T-cell (primary cell): ENCODE measurements at places on chromosomes 5 and 9.

DNA sequence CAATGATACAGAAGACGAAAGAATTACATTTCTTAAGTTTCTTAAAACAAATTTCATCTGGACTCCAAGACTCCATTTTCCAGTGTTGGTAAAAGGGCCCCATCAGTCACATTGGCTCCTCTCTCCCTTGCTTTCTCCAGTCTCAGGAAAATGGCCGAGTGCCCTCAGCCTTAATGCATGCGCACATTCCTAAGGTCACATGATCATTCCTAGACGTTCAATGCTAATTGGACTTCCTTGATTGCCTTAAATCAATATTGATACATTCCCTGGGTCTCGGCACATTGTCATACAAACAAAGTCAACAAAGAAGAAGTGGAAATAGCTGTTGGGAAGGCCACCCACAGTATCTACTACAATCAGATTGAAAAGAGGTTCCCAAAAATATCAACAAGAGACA lies 413.6 kb upstream of the GRAMD2B start:
- DNase-seq, result no peak

DNA sequence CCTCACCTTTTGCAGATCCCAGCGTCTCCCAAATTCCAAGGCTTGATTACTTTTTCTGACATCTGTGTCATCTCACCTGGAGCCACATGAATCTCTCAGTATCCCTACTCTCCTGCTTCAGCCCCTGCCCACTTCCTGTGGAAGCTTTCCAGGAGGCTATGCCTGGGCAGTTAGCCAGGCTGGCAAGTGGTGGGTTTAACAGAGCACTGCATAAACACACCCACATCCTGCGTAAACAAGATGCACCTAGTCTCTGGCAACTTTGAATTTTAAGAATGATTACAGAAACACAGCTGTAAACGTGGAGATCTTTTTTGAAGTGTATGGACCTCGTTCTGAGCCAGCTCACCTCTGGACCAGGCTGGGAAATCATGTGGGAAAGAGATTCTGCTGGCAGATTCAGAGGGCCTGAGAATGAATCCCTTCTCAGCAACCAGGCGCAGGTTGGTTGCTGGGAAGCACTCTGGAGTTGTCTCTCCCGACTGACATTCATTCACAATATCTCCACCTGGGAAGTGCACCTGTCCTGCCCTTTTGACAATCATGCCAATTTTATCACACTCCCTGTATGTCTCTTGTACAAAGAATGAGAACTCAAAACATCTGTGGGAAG lies 55.7 kb upstream of the FANCC start:
- DNase-seq, result no peak

DNA sequence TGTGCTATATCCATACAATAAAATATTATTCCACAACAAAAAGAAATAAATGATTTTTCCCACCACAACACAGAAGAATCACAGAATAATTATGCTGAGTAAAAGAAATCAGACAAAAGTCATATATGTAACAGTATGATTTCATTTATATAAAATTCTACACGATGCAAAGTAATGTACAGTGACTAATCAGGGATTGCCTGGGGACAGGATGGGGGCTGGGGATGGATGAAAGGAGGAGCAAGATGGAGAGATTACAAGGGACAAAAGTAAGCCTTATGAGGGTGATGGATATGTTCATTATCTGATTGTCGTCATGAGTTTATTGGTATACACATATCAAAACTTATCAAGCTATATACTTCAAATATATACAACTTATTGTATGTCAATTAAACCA lies 154.0 kb downstream of the FBN2 start:
- DNase-seq, result no peak

GRCh38 chr9:114696814-114697544 lies 15.0 kb upstream of the TEX48 start:
- no peak for DNase-seq

DNA sequence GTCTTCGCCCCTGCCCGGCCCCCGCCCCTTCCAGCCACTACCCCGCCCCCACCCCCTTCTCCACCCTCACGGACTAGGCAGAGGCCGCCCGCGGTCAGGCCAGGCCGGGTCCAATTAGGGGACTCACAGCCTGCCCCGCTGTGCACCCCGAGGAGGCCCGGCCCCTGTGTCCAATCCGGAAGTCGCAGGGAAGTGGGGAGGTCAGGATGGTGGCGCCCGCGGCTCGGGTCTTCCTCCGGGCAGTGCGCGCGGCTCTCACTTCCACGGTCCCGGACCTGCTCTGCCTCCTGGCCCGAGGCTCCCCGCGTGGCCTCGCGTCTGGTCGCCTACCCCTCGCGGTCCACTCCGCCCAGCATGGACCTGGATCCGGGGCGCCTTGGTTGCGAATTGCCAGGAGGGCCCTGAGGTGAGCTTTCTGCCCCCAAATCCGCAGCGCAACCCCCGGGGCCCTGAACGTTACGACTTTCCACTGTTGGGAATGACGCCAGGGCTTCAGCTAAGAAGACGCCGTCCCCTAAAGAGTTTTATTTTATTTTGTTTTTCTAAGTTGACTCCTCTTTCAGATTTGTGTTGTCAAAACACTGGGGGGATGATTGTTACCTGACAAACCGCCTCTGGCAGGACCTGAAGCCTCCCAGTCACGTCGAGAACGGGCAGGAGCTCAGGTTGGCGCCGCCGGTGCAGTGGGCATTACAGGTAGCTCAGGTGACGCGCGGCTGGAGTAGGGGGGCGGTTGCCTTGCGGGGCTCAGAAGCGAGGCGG lies 763 bp upstream of the IRX2 start:
- no peak for DNase-seq

DNA sequence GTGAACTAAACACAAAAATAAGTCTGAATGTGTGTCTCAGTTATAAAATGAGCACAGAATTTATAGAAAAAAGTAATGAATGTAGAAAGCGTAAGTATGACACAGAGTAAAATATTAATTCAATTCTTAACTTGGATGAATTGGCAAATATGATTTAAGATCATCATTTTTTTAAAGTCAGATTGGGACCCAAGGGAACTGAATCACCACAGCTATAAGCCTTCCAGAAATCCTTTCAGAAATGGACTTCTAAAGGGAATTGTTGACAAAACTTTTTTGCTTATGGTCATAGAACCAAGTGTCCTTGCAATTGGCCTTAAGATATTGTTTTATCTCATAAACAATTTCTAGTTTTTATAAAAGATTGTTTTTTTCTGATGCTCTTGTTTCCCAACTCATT lies 495.1 kb upstream of the DAB2 start:
- DNase-seq, result no peak

GRCh38 chr5:80866371-80866770 lies 93.8 kb upstream of the RASGRF2 start:
- DNase-seq, result no peak

GRCh38 chr5:3105172-3105571 lies 353.7 kb upstream of the IRX2 start:
- no peak for DNase-seq

DNA sequence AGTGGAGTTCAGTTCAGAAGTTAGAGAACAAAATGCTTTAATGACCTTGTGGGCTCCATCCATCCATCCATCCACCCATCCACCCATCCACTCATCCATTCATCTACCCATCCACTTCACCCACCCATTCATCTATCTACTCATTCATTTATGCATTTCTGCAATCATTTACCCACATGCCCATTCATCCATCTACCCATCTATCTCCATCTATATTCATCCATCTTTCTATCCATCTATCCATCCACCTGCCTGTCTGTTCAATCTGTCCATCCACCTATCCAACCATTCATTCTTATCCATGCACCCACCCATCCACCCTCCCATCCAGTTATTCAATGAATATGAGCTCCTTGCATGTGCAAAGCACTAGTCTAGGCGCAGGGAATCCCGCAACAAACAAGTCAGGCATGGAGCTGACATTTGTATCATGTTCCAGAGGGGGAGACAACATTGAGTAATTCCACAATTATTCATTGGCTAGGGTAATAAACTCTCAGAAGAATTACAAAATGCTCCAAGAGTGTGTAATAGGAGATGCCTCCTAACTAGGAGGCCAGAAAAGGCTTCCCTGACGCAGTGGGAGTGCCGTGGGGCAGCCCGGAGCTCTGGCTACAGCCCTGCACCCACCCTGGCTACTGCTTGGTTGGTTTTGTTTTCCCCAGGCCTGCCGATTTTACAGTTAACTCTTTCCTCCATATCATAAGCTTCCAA lies 211.2 kb downstream of the NXNL2 start:
- no peak for DNase-seq

DNA sequence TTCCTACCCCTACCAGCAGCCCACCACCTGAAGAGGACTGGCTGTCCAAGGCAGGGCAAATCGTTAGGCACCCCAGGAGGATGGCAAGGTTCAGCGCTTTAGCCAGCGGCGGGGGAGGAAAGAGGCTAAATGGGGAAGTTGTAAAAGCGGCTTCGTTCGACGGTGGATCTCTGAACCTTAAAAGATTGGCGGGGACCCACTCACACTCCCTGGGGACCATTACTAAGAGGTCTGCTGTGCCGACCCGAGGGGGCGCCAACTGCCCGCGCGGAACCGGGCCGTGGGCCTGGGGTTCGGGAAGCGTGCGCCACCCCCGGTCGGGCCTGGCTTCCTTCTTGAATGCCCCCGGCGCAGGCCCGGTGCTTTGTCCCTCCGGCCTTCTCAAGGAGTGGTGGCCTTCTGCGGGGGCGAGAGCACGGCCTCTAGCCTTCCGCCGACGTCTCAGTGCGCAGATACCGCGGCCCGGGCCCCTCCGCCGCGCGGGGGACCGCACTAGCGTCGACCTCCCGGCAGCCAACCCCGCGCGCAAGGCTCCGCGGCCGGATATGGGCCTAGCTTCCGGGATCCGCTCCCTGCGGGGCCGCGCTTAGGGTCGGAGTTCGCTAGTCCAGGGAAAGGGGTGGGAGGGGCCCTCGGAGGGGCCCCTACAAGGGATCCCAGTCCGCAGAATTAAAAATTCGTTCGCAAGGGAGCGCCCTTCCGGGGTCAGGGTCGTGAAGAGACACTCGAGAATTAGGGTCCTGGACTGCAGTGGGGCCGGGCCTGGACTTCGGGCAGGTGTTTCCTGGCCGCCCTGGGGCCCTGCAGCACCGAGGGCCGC lies 10.5 kb downstream of the NR2F1-AS1 start:
- no peak for DNase-seq

- DNase-seq, result no peak
Measured at GRCh38 chr9:14723301-14723700, 768 bp upstream of the CER1 start.

- peak; percentile 56 for DNase-seq
Measured at GRCh38 chr5:142109331-142110045, 909 bp downstream of the NDFIP1 start.

DNA sequence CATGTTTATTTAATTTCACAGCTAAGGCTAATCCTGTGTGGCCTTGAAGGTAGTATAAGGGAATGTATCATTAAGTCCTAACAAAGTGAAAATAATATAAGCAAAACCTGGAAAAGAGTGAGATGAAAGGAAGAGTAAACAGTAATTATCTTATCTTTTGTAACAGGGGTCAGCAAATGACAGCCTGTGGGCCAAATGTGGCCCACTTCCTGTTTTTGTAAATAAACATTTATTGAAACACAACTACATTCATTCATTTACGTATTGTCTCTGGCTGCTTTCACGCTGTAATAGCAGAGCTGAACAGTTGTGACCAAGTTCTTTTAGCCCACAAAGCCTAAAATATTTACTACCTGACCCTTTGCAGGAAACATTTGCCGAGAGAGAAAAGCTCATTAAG lies 78.4 kb upstream of the HTR4 start:
- DNase-seq, result no peak

DNA sequence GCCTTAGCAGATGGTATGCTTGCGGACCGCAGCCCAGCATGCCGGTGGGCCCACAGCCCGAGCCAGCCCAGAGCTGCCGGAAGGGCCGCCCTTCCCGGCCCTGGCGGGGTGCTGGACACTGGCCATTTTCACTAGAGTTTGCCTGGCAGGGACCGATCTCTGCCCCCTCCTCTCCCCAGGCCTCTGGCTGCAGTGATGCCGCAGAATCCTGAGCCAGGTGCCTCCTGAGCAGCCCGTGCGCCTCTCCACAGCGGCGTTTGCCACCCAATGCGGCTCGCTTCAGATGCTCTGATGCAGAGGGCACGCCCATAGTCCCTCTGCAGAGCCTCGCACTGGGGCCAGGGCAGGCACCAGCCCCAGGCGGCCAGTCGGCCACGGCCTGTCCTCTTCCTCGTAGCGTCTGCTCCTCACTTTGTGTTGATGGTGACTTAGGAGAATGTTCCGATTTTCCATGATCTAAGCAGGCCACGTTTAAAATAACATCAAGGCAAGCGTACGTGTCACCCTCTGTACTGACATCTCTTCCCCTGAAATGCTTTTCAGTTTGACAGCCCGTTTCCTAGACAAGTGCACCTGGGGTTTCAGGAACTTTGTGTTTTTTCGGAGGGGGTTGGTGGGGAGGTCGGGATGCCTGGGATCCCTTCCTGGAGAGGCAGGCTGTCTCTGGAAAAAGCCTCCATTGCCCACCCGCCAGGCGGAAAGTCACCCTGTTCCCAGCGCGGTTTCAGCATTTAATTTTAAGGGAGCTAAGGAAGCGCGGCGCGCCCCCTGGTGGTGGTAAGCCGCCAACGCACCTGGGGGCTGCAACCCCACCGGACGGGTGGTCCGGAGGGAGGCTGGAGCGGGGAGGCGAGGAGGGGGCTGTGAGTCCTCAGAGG lies 29.8 kb upstream of the HMCN2 start:
- DNase-seq, result peak; percentile 64

GRCh38 chr9:133184971-133185370 lies 21.3 kb upstream of the GBGT1 start:
- DNase-seq, result peak; percentile 17

- no peak for DNase-seq
Measured at GRCh38 chr9:130239741-130240241, 25.8 kb upstream of the HMCN2 start.

GRCh38 chr5:100731768-100732167 lies 171.3 kb downstream of the ST8SIA4 start:
- DNase-seq, result peak; percentile 15

DNA sequence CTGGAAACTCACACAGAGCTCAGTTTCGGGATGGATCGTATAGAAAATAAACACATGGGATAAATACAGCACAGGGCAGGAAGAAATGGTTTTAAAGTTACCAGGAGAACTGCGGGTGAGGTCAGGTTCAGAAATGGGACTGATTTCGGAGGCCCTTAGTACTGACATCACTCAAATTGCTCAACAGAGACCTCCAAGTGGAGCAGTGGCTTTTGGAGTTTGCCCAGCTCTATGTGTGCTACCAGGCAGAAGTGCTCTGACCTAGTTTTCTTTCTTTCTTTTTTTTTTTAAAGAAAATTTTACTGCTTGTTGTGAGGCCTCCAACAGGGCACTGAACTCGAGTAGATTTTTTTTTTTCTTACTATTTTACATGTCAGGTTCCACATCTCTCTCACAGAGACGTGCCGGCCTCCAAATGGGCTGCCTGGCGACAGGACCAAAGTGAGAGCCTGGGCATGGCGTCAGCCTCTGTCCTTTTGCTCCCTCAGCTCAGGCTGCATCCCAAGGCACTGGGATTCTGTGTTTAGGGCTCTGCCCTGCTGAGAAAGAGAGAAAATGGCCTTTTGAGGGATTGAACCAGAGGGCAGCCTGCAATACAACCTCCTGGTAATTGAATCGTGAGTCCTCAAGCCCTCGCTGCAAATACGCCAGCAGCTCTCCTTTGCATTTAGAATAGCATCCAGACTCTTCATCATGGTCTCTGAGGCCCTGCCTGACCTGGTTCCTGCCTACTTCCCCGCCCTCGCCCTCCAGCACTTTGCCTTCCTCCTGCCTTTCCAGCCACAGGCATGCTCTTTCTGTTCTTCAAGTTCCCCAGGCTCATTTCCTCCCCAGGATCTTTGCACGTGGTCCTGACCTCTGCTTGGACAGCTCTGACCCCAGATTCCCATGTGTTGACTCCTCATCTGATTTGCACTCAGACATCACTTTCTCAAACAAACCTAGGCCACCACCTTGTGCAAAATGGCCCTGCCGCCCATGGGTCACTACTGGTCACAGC lies 173.5 kb downstream of the FGF1 start:
- DNase-seq, result no peak

- DNase-seq, result no peak
Measured at GRCh38 chr9:125444166-125444565, 182.5 kb downstream of the GAPVD1 start.
